ENCODE measurements at places on chromosomes 11 and 22.

DNA sequence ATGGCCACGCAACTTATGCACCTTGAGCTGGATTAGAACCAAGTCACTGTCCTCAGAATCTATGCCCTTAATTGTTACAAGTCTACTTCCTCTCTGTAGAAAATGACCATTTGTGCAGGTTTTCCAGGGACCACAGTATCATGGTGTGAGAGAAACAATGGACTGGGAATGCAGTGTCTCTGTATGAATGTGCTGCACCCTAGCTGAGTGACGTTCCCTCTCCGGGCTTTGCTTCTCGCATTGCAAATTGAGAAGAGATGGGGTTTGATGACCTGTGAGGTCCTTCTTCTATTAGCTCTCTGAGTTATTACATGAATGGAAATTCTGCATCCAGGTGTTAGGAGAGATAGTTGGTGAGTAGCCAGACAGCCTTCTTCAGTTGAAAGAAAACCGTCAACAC, 1052.3 kb downstream of the NTM start:
- no peak for DNase-seq

DNA sequence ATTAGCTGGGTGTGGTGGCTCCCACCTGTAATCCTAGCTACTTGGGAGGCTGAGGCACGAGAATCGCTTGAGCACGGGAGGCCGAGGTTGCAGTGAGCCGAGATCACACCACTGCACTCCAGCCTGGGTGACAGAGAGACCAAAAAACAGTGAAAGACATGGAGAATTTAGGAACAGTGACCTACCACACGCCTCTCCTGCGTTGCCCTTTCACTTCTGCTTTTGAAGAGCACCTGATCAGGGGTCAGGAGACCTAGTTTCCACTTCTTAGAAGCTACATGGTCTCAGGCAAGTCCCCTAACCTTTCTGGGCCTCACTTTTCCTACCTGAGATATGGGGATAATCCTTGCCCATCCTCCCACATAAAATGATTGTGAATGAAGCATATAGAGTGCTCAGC, 12.2 kb downstream of the SLC35C1 start:
- DNase-seq = no peak

DNA sequence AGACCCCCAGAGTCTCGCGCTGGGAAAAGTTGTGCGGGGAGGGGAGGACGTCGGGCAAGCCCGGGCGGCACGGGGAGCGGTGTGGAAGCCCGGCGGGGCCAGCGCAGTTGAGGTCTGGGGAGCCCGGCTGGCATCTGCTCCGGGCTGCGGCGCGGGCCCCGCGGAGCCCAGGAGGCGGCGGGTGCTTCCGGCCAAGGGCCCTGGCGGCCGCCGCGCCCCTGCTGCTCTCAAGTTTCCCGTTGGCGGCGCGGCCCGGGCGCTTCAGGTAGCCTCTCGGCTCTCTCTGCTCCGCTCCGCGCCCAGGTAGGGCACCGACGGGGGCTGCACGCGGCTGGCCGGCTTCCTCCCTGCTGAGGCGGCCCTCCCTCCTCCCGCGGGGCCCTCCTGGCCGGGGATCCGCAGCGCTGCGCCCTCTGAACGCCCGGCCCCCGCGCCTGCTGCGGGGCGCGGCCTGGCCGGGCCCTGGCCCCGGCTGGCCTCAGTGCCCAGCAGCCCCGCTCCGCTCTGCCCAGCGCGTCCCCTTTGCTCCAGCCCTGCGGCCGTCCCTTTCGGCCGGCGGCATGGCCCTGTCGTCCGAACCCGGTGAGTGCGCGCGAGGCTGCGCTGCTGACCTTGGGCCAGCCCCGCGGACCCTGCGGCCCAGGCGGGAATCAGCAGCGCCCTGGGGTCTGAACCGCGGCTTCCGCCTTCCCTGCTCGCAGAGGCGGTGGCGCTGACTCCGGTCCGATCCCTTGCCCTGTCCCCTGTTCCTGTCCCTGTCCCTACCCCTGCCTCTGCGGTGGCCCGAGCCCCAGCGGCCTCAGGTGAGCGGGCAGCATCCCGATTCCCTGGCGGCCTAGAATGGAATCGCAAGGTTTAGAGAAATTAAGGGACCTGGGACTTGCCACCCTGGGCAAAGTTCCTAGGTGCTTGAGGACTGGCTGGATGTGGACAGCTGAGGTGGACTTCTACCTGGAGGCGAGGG, 4.3 kb upstream of the AMPD3 start:
- DNase-seq = no peak

DNA sequence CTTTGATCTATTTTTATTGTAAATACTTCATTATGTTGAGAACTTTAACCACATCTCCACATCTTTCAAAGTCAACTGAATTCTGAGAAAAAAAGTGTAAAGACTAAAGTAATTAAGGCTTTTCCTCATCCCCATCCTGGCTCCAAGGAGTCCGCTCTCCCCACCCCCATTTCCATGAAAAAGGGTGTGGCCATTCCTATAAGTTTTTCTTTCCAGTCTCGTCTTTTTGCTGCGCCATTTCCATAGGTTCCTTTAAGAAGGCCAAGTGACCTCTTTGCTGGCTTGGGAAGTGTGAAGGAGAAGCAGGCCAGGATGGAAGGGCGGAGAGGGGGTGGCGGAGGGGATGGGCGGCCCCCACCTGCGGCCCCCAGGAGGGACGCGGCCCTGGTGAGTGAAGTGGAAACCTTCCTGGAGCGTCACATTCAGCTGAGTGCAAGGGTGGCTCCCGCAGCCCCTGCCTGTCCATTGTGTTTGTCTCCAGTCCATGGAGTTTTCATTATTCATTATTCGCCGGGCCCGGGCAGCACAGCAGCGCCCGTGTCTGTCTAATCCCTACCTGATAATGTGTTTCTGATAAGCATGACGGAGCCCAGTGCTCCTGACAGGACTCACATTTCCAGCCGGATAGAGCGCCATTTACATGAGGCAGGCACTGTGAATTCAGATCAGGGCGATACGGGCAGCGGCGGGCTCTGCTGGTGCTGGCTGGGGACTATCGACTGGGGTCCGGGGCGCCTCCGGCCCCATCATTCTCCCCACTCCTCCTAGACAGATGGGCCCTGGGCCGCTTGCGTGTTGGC, 739.8 kb downstream of the OPCML start:
- no peak for DNase-seq

All from activated naive CD8-positive, alpha-beta T cell treated with anti-CD3 and anti-CD28 coated beads, Interleukin-2, amount 50 U/mL, for 16 hours (primary cell).